ENCODE measurements at places on chromosomes 13 and 19.
A peak's percentile ranks its signal among the peaks of the same experiment; 100 is the strongest.

- no peak for DNase-seq
Measured at GRCh38 chr13:91894316-91894715, 495.9 kb downstream of the GPC5 start.

- DNase-seq, result no peak
Measured at GRCh38 chr13:112869202-112870050, 99.6 kb upstream of the MCF2L start.

- DNase-seq, result no peak
Measured at GRCh38 chr19:38304866-38305429, 897 bp downstream of the C19orf33 start.

- peak; percentile 6 for DNase-seq
Measured at GRCh38 chr13:100573121-100573520, 15.5 kb downstream of the GGACT start.

DNA sequence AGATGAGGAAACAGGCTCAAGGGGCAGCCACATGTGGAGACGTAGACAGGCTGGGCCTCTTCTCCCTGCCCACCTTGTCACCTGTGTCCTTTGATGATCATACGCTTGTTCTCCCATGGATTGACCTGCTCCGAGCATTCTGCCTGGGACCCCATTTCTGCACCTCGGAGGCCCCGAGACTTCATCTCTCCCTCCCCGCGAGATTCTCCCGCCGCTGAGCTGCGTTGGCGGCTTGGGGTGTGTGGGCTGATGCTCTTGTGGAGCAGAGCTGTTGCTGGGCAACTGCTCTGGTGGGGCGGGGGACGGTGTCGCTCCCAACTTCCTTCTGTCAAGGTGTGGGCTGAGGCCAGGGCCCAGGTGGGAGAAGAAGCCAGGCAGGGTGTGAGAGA lies 22.1 kb downstream of the MAST3 start:
- no peak for DNase-seq

GRCh38 chr13:44092078-44092970 lies 212.6 kb downstream of the LACC1 start:
- DNase-seq, result no peak

DNA sequence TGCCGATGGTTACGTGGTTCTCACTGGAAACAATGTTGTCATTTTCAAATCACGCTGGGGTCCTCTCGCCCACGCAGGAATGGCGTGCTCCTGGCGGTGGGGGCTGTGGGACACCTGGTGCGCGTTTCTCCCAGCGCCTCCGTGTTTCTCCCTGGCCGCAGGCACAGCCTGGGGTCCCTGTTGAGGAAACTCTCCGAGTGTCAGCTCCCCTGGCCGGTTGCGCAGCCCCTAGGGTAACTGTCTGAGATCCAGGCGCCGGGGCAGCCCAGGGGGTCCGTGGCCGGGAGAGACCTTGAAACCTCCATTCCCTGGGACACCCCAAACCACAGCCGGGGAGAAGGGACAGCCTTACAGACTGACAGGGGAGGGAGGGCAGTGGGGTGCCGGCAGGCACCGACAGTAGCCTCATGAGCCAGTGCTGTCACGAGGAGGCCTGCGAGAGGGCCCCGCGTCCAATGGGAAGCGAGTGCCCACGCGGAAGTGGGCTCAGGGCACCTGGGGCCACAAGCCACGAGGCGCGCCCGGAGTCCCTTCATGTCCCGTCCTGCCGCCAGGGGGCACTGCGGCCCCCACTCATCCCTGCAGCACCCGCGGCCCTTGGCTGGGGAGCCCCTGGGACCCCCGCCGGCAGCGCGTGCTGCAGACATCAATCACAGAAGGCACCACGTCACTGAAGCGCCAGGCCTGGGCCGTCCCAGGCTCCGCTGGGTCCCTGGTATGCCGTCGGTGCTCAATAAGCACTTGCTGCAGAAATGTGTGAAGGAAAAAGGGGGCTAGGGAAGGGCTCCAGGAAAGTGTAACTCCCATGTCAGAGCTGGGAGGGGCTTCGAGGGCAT lies 9.5 kb downstream of the ADAMTSL5 start:
- DNase-seq, result no peak

GRCh38 chr19:51676566-51677083 lies 16.5 kb upstream of the SPACA6 start:
- no peak for DNase-seq

DNA sequence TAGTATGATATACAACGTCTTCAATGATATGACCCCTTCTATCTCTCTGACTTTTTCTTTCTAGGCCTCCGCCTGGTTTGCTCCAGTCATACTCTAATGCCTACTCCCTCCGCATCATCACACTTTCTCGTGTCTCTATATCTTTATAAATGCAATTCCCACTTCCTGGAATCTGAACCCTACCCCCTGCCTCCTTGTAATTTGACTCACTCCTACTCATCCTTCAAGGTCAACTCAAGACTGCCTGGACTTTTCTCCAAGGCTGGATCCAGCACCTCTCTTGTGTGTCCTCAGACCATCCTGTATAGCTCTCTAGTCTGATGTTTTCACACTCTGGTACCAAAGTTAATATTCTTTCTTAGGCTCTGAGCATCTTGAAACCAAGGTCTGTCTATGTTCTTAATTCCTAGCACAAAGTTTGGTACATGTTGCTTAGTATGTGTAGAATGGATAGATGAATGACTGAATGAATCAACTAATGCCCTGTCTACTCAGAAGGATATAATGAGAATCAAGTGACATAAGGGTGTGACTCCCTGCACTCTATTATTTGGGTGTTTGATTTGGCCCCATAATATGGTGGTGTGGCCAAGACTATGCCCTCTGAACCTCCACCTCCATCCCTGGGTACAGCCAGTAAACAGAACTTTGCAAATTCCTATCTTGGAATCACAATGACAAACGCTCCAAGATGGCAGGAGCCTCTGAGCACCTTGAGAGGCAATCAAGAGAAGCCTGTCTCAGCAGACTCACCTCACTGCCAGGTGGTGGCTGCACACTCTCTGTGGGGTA lies 74.3 kb upstream of the SERP2 start:
- DNase-seq, result no peak

DNA sequence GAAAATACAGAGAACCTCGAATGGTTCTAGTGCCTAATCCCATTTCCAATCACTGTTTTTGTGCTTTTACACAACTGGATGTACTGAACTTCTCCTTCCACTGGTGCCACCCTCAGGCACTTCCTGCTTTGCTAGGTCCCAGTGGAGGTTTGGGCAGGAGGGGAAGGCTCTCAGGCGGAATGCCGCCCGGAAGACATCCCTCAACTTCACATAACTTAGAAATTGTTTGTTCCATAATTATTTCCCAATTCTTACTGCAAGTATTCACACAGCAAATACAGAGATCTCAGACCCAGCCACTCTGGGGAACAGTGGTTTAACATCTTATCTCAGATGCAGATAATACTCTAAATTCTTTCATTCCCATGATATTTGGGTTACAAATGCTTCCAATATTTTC lies 195.7 kb upstream of the IPO5 start:
- no peak for DNase-seq

- no peak for DNase-seq
Measured at GRCh38 chr13:28536371-28536770, 41.4 kb upstream of the FLT1 start.

DNA sequence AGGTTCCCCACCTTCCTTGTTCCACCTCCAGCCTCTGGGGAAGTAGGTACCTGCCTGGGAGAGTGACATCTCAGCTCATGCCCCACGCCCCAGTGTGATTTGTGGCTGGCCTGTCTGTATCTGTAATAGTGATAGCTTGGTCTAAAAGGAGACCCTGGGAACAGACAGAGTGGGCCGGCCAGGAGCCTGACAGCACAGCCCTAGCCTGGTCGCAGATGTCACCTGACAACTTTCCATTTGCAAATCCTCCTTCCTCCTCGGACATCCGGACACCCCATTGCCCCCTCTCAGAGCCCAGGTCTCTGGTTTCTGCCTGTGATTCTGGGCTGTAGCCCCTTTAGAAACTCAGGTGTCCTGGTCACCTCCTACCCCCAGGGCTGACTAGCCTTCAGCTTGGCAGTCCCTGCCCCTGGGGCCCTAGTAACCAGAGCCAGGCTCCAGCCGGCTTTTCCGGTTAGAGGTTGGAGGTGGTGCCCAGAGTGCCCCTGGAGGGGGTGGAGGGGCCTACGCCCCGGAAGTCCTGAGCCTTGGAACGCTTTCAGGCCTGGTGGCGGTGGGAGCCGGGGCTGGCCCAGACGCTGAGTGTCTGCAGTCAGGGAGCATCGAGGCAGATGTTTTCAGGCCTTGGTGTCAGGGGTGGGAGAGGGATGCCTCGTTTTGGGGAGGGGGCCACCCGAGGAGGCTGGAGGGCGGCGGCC lies 6.5 kb downstream of the LRRC8E start:
- no peak for DNase-seq

- DNase-seq, result no peak
Measured at GRCh38 chr13:33006134-33006533, 10.1 kb upstream of the KL start.

DNA sequence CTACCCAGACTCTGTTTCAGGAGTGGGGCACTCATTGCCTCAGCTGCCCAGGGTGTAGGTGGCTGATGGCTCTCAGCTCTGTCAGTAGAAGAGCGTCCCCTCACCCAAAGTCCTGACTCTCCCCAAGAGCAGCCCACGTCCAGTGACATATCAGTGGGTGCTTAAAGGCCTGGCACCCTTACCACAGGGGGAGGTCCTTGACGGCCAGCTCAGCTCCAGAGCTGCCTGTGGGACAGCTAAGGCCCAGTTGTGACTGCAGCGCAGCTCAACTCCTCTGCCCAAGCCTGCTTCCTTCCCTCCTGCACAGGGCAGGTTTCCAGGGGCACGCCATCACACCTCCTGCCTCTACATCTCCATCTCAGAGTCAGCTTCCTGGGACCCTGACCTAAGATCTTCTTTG lies 32.4 kb downstream of the GRIK5 start:
- DNase-seq, result no peak

DNA sequence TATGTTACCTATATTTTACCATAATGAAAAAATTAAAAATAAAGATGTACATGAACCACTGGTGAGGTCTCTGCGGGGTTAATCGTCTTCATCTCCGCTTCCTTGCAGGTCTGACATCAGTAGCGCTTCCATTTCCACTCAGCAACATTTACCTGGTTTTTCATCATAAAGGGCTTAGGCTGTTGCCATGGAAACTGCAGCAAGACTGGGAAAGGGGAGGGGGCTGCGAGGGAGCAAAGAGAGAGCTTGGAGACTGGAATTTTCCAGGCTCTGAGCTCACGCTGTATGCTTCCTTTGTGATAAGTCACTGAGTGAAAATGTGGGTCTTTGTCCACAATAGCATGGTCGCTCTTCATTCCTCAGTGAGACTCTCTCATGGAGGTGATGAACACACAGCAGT lies 136.6 kb upstream of the USP29 start:
- no peak for DNase-seq

DNA sequence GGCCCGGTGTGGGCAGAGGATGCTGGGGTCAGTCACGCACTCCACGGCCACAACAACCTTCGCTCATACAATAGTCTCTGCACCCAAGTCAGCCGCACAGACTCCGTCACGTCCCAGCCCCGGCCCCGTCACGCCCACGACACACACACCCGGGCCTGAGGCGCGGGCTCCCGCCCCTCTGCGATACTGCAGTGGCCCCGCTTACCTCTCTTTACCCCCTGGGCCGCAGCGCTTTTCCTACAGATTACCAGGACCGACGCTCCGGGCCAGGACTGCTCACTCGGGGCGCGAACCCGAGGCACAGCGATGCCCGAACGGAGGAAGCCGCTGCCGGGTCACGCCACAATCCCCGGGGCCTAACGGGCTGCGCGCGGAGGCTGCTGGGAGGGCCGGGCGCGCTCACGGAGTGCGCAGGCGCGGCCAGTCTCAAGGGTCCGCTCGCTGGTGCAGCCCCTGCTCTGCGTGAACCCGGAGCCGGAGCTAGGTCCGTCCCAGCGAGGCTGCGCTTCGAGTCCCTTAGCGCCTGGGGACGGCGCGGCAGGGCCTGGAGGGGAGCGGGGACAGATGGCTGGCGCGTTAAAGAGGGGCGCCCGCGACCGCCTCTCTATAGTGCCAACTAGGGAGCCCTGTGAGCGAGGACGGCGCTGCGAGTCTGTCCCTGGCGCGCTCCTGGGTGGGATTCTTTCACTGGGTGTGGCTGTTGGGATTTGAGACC lies at the start of gene ZFP82:
Gene ZFP82 (minus strand): TSS at position 358 of the 715 bp plus-strand sequence. CDS start 8,855 bp downstream, outside the sequence.
- DNase-seq, result no peak

DNA sequence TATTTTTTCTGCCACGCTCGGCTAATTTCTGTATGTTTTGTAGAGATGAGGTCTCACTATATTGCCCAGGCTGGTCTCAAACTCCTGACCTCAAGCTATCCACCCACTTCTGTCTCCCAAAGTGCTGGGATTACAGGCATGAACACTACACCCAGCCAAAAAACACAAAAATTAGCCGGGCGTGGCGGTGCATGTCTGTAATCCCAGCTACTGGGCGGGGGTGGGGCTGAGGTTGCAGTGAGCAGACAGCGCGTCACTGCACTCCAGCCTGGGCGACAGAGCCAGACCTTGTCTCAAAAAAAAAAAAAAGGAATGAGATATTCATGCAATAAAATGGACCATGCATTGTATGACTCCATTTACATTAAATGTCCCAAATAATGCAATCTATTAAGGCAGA lies 32.2 kb downstream of the VASP start:
- no peak for DNase-seq

DNA sequence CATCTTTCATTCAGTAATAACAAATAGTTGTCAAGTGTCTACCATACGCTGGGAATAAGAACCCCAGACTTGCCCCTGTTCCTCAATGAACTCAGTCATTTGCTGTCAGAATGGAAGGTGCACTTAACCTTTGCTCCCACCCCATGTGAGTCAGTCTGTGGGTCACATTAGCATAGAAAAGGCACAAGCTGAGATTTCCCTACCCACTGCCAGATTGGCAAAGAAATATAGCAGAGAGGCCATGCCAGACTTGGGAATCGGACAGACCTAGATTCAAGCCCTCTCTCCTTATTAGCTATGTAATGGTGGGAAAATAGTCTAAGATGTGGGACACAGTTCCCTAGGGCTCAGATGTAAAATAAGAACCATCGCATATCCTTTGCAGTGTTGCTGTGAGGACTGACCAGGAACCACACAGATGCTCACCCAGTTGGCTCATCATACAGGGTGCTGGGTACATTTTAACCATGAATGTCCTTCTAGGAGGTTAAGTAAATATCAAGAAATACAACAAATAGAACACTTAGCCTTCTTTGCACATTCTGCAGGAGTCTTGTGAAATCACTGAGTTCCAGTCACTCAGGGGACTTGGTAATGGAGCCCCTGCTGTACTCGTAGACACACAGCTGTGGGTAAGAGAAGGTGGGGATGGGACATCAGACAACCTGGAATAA lies 218.2 kb downstream of the FGF14 start:
- no peak for DNase-seq

DNA sequence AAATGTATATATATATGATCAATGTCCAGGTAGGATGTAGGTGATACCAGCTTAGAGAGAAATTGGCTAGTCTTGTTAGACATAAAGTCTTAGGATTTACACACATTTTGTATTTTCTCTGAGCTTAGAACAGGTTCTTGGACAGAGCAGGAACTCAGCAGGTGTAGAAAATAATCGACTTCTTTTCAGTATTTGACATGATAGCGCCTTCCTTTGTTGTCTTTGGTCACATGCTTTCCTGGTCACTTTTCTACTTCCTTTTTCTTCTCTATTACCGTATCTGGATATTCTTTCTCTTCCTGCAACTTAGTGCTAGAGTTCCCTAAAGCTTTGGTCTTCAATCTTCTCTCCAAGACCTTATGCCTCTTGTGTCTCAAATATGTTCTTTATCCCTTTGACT lies 107.4 kb downstream of the LRCH1 start:
- no peak for DNase-seq

GRCh38 chr13:24671386-24672113 lies 8.7 kb upstream of the ATP12A start:
- DNase-seq, result peak; percentile 44

GRCh38 chr13:33015241-33015668 lies 968 bp upstream of the KL start:
- no peak for DNase-seq

GRCh38 chr19:42114412-42114811 lies 17.8 kb downstream of the POU2F2 start:
- DNase-seq, result no peak

Data from NCI-H1048 (cell line).